ENCODE measurements at places on chromosomes 16 and 17.

DNA sequence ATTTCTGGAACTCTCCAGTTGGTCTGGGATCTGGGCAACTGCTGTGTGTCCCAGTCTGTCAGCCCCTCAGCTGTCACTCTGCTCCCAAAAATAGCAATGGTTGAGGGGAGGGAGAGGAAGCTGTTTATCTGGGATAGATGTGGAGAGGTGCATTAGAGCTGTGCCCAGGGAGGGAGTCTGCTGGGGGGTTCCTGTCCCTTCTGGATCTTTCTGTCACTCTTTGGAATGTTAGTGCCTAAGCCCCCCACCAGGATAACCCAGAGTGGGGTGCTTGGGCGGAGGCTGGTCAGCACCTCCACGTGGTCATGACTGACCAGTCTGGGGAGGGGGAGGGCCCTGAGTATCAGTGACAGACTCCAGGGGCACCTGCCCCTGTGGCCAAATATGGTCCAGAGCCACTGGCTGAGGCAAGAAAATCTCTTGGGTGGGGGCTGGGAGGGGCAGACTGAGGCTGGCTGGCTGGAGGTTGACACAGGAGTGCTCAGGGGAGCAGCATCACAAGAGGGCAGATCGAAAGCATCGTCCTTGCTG lies at the start of gene UNC45B:
UNC45B (plus strand) TSS at position 443 of the 531 bp plus-strand sequence. CDS start 447 bp downstream, outside the sequence.
- peak; percentile 83 for DNase-seq

GRCh38 chr16:77212741-77213541 lies 13.7 kb downstream of the SYCE1L start:
- DNase-seq, result peak; percentile 51

GRCh38 chr17:56983366-56983765 lies 5.4 kb downstream of the SCPEP1 start:
- DNase-seq, result no peak

DNA sequence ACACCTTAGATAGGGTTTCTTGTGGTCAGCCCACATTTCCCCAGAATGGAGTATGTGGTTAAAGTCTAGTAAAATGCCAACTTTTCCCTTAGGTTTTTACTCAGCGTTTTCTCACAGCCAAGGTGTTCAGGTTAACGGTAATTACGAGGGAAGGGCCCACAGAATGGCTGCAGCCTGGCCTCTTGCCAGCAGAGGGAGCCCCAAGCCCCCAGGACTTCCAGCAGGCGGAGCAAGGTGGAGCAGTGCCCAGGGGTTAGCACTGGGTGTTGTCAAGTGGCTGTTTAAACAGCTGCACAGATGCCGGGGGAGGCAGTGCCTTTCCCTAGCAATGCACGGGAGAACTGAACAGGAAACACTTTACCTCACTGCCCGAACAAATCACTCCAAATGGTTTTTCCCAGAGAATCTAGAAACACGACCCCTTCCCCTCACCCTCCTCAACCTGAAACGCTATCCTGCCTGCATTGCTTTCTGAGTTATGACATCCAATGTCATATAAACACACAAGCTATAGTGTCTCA lies 6.6 kb downstream of the PHB1 start:
- DNase-seq, result peak; percentile 71

GRCh38 chr16:6111390-6111789 lies 1013.8 kb upstream of the EEF2KMT start:
- no peak for DNase-seq

GRCh38 chr17:32747856-32748255 lies 129.1 kb downstream of the MYO1D start:
- DNase-seq, result no peak

GRCh38 chr16:3519581-3519980 lies 18.8 kb downstream of the CLUAP1 start:
- DNase-seq, result no peak

DNA sequence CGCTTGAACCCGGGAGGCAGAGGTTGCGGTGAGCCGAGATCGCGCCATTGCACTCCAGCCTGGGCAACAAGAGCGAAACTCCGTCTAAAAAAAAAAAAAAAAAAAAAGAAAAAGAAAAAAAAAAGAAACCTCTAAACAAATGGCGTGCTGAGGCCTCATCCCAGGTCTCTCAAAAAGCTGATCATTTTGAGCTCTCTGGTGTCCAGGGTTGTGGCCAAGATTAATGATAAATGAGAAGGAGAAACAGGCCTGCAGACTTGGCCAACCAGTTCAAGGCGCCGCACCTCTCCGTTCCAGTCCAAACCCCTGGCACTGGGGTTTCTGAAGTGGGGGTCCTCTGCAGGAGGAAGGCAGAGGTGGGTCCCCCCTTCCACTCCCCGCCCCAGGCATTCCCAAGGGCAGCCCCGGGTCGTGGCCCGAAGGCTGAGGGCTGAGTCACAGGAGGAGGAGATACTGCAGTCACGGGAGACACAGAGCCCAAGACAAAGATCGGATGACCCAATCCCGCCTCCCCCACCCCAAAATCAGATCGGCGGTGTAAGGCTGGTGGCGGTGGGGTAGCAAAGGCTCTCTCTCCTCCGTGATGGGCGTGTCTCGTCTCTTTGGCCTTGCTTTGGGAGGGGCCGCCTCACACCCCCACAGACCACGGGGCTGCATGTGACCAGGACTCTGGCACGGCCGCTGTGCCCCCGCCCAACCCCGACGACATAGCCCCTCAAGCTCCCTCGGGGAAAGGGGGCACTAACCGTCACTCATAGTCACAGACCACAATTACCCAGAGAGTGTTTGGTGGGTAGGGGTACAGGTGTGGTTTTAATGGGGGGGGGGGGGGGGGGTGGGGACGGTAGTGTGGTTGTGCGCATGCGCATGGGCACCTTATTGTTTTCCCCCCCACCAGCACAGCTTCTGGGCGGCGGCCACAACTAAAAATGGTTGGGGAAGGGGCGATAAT lies 1.1 kb downstream of the VAT1 start:
- DNase-seq, result peak; percentile 82

DNA sequence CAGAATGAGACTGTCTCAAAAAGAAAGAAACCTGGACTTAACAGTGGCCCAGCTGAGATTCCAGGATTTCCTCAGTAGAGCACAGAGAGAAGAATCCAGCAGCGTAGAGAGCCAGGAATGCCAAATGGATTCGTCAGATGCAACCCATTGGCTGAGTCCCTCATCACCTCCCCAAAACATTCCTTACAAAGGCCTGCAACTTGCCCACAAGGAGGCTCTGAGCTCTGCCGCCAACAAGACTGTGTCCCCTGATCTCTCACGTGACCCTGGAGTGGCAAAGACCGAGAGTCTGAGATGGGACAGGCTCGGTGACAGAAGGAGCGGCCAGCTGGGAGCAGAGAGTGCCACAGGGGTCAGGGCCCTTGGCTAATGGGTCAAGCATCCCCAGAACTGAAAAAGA lies 6.9 kb upstream of the CHMP6 start:
- DNase-seq, result no peak

DNA sequence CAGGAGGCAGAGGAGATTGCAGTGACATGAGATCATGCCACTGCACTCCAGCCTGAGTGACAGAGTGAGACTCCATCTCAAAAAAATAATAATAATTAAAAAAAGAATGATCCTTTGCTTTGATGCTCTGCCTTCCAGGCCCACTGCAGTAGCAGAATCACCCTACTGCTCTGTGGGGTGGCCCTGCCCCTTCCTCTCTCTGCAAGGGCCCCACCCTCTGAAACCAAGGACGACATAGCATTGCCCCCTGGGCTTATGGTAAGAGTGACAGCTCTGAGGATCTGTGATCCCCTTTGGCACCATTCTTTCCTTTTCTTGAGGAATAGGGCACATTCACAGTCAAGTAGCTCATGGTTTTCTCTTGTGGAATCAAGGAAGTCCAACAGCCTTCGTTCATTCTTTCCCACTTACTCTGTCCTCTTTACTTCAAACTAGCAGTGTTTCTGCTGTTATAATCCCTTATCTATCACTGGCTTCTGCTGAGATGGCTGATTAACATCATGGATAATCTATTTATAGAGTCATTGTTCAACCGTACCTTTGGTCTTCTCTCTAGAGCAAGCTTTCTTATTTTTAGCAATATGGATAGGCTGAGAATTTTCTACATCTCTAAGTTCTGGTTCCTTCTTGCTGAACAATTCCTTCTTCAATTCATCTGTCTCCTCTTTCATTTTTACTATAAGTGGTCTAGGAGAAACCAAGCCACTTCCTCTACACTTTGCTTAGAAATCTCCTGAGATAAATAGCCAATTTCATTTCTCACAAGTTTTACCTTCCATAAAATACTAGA lies 14.1 kb downstream of the RAD51C start:
- no peak for DNase-seq

DNA sequence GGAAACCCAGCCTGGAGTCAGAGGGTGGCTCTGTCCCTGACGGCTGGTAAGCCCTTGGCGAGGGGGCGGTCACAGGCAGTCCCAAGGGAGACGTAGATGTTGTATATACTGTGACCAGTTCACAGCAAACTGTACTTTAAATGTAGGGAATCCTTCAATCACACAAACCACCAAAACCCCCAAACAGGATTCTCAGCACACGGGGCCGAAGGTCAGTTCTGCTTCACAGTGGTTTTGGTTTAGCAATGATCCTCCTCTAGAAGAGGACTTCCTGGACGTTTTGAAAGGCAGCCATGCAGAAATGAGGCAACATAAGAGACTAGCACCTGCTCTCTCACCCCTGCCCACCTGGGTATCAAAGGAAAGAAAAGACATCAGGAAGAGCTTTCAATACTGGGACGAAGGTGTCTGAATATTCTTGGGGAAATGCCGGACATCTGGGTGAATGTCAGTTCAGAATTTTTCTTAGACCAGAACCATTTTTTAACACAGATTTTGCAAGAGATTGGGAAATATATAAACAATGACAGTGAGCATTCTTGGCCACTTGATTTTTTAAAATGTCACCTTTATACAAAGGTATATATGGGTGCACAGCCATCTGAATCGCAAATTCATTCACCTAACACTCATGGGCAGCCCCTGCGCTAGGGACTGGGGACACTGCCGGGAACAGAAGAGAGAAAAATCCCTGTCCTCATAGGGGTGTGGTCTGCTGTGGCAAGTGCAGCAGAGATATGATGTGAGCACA lies 74.2 kb downstream of the CRISPLD2 start:
- no peak for DNase-seq

- no peak for DNase-seq
Measured at GRCh38 chr17:9247401-9247938, 226.2 kb downstream of the NTN1 start.

DNA sequence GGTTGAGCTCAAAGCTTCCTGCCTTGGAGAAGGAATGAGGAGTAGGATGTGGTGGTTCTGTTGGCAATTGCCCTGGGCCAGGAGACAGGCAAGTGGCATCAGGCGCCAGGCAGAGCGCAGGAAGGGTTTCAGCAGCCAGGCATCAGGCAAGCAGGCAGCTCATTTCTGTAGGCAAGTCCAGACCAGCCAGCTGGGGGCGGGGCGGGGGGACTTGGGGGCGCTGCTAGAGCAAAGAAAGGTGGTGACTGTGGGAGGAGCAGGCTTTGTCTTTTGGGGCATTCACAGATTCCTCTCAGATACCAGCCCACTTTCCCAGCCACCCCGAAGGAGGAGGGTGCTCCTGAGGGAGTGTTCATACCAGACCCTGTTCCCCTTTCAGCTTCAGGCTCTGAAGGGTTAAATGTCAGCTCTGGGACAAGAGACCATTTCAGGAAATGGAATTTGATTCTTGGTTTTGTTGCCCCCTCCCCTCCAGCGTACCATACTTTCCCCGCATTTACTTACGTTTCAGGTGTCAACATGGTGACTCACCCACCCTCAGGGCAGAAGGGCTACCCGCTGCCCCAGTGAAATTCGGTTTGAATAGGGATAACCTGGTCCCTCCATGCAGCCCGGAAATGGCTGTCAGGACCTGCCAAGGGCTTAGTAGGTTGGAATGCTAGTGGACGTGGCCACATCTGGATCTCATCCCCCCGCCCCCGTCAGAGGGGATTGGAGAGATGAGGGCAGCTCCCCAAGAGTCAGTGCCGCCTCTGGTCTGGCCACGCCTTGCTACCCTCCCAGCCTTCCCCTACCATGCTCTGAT lies 13.2 kb downstream of the NGFR start:
- no peak for DNase-seq

Data from heart left ventricle (tissue), 16 donors.